ENCODE measurements at places on chromosomes 3 and 15.

GRCh38 chr3:185558395-185558794 lies 6.0 kb upstream of the LIPH start:
- DNase-seq = no peak

DNA sequence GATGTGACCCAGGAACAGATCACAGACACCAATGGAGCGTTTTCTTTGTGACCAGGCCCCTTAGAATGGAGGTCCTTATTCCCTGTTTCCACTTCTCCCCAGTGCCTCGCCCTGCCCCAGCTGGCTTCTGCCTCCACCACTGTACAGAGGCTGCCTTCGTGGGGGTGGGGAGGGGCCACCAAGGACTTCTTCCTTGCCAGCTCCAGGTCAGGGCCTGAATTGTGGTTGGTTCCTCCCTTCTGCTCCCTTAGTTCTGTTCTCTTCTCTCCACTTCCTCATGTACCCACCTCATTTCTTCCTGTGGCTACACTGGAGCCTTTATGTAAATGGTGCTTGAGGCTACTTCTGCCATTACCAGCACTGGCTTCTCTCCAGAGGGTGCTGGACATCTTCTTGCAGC lies 16.4 kb downstream of the TGM4 start:
- no peak for DNase-seq

DNA sequence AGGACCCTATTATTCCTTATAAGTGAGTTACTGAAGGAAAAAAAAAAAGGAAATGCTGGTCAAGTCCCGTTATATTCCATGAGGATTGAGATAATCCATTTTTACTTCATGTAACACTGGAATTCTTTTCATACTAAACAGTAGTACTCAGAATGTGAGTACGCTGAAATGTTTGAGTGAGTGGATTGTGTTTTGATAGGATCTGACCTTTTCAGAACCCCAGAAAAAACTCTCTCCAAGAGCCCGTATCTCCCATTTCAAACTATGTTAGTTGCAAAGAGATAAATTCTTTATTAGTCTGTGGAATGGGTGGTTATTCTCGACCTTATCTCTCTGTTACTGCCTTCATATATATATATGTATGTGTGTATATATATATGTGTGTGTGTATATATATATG lies 2.5 kb upstream of the LPP start:
- DNase-seq = no peak

- DNase-seq = no peak
Observed at GRCh38 chr3:161866176-161866575, 369.6 kb downstream of the OTOL1 start.

- no peak for DNase-seq
Observed at GRCh38 chr3:128193168-128193567, 39.9 kb downstream of the EEFSEC start.
